KBM-7 (cell line): ENCODE measurements at places on chromosomes 5 and 9.
A peak's percentile ranks its signal among the peaks of the same experiment; 100 is the strongest.

- DNase-seq, result no peak
Measured at GRCh38 chr9:137379761-137380161, 43.2 kb downstream of the EXD3 start.

DNA sequence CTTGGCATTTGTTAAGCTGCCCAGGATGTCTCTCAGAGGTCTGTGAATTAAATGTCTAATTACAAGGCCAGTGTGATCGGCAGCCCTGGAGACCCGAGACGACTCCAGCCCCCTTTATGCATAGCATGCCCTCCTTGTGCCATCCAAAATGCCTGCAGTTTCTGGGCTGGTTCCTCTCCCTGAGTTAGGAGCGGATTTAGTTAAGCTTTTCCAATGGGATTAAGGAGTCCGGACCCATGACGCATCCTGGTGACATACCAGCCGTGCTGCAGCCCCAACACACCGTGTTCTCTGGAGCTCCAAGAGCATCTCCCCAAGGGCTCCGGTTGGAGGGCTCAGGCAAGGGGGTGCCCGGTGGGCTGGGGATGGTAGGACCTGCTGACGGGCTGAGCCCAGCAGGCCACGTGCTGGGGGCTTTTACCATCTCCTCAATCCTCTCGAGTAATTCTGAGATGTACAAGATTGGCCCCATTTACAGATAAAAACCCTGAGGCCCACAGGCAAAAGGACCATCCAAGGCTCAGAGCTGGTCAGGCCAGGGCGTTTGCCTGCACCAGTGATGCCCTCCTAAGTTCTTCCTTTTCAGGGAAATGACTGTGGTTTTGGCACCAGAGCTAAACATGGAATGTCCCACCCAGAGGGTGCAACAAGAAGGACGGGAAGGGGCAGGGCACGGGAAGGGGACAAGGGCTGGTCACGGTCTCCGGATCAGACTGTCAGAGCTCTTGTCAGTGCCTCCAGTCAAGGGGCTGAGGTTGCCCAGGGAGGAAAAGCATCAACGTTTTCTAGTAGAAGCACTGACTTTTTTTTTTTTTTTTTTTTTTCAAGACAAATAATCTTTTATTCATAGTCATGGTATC, 82.6 kb upstream of the PHYKPL start:
- DNase-seq, result no peak

DNA sequence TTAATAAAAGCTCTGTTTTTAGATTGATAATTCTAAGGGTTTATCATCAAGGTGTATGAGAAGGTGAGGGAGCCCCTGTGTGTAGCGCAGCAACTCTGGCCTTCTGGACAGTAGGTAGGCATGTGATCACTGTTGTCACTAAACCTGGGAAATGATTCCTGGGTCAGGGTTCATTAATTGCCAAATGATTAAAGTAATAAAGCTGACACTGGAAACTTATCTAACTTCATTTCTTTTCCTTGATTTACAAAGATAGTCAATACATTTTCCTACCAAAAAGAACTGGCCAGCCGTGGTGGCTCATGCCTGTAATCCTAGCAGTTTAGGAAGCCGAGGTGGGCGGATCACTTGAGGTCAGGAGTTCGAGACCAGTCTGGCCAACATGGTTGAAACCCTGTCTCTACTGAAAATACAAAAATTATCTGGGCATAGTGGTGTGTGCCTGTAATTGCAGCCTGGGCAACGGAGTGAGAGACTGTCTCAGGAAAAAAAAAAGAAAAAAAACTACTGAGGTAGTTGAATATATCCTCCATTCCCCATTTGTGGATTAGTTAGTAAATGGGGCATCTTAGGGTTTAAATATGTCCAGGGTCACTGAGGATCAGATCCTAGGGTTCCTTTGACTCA, 2.4 kb downstream of the EHMT1 start:
- peak; percentile 64 for DNase-seq

DNA sequence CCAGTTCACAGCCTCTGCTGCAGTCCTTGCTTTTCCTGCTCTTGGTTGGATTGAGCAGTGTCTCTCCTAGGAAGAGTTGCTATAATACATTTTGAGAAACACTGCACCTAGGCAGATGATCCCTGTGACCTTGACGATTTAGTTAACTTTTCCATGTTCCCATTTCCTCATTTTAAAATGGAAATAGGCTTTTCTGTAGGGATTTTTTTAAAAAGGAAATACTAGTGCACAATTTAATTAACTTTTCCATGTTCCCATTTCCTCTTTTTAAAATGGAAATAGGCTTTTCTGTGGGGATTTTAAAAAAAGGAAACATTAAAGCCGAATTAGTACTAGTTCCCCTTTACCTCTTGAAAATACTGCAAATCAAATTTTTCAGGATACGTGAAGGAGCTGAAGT, 4.7 kb downstream of the ATP6V0E1 start:
- DNase-seq, result no peak

DNA sequence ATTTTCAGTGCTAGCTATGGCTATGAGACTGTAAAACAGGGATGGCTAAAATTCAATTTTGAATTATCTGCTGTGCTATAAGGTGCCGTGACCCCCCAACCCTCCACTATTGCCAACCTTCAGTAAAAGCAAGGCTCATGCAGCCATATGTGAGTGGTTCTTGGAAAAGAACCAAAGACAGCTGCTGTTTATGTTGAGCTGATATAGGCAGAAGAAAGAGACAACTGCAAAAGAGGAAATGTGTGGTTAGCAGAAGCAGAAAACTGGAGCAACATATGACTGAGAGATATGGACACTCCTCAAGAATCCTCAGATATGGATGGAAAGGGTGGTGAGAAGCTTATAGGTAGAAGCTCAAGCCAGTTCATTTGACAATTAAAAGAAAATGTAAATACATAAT, 200.3 kb downstream of the TLE1 start:
- DNase-seq, result no peak

- no peak for DNase-seq
Measured at GRCh38 chr5:141413540-141414069, 818 bp downstream of the PCDHGA10 start.

- DNase-seq, result peak; percentile 87
Measured at GRCh38 chr5:14174230-14174636, 31.1 kb downstream of the TRIO start.

DNA sequence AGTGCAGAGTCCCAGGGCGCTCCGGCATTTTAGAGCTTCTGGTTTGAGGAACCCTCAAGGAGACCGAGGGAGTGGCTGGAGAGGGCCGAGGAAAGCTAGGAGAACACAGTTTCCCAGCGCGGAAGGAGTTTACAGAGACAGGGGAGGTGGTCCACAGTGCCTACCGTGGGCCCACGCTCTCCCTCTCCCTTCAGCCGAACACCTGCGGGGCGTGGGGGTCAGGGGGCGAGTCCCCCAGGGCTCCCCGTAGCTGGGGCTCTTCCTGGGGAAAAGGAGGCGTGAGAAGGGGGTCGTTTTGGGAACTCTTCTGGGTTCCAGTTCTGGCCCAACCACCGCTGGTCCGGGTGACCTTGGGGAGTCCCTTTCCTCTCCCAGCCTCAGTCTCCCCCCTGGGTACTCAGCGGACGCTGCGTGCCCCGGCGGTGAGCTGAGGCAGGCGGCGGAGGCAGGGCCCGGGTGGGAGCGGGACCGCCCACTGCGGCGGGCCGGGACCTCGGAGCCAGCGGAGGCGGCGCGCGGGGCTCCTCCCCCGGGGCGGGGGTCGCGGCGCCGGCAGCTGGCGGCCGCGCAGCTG, 368 bp upstream of the FRMPD1 start:
- no peak for DNase-seq
